ENCODE measurements at places on chromosomes 4 and X. TPM values are rescaled to one million over a fixed set of nuclear protein-coding genes. Genes with fewer than 3 reads are reported as not detected.

The TSPAN5 gene
- 15.1 TPM for total RNA-seq

The RNF128 gene
- 0.06 TPM for total RNA-seq

The ELF2 gene
- 36.4 TPM for total RNA-seq

The GAGE12H gene
- total RNA-seq = not detected

The CT45A2 gene
- not detected for total RNA-seq
